ENCODE measurements at places on chromosomes 12 and 14. TPM values are rescaled to one million over a fixed set of nuclear protein-coding genes. Genes with fewer than 3 reads are reported as not detected.

The TMEM132C gene
- not detected for total RNA-seq

The VTI1B gene
- total RNA-seq = 39.9 TPM

The GDF3 gene
- not detected for total RNA-seq

The RASSF8 gene
- total RNA-seq = 11.8 TPM

The SPTB gene
- under 0.01 TPM for total RNA-seq

The DDN gene
- total RNA-seq = not detected

The COCH gene
- total RNA-seq = not detected

The CRACR2A gene
- total RNA-seq = 13.3 TPM

The SPIC gene
- not detected for total RNA-seq

The CAPZA3 gene
- total RNA-seq = not detected

The ALDH1L2 gene
- 80.8 TPM for total RNA-seq
